ENCODE measurements at places on chromosomes 1 and 21.

DNA sequence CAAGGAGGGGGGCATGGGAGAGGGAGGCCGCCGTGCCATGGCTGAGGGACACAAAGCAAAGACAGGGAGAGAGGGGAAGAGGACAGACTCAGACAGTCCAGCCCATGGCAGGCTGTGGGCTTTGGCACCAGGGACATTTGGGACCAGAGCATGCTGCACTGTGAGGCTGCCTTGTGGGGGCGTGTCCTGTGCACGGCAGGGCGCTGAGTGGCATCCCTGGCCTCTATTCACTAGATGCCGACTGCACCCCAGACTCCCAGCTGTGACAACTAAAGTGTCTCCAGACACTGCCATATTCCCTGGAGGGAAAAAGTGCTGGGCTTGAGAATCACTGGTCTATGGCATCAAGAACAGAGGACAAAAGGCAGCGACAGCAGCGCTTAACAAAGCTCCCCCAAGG is 18.6 kb upstream of the PRDM15 start:
- DNase-seq = no peak

DNA sequence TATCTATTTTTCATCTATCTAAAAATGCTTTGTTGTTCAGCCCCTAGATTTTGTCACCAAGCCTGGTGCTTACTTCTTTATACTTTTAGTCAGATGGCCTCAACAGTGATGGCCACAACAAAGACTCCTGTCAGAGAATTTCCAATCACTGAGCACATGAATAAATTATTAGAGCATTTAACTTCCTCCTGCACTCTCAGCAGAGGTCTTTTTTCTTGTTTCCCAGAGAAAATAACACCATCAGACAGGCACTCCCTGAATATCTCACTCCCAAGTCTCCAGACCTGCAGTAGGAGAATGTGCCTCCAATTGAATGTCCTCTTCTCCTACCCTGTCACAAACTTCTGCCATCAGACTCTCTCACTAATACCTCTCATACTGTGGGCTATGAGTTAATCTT is 616.0 kb upstream of the NR5A2 start:
- DNase-seq = no peak

- peak; percentile 44 for DNase-seq
Measured at GRCh38 chr1:227766015-227766634, 30.9 kb downstream of the SNAP47 start.

GRCh38 chr1:54604051-54604450 is 19.3 kb downstream of the FAM151A start:
- DNase-seq = no peak

All from stimulated activated CD4-positive, alpha-beta T cell treated with anti-CD3 and anti-CD28 coated beads, Interleukin-15, amount 100 ng/mL, for 48 hours (primary cell).